IMR-90 (cell line): ENCODE measurements at places on chromosomes 16 and 17. TPM values are rescaled to one million over a fixed set of nuclear protein-coding genes. Genes with fewer than 3 reads are reported as not detected.

The RAB26 gene
- 4.5 and 4.8 TPM in 2 replicates for polyA plus RNA-seq

The CD300H gene
- not detected in 2 replicates for polyA plus RNA-seq

GRCh38 chr16:51508490-51509212, 357.6 kb upstream of the SALL1 start:
- peak; percentile 38 for DNase-seq
- no peaks in the 10 kb centered on the region for H3K36me3 ChIP-seq
- H3K4me1 ChIP-seq = no peaks in the 10 kb centered on the region
- H3K27me3 ChIP-seq = peaks cover 2% of the 10 kb centered on the region; the same call in 1 of the 2 replicates
- H3K27ac ChIP-seq = no peak overlapping the region; the same call in 1 of the 2 replicates

GRCh38 chr16:16828913-16829398, 450.0 kb downstream of the NPIPA7 start:
- no peaks in the 10 kb centered on the region for H3K36me3 ChIP-seq
- no peaks in the 10 kb centered on the region for H3K4me1 ChIP-seq
- DNase-seq = no peak
- H3K27me3 ChIP-seq = no peaks in the 10 kb centered on the region

GRCh38 chr17:56798916-56799315, 34.8 kb downstream of the C17orf67 start:
- H3K36me3 ChIP-seq = no peaks in the 10 kb centered on the region
- peaks cover 2% of the 10 kb centered on the region; the same call in 1 of the 2 replicates for H3K4me1 ChIP-seq
